ENCODE measurements at places on chromosomes 13 and 19.

DNA sequence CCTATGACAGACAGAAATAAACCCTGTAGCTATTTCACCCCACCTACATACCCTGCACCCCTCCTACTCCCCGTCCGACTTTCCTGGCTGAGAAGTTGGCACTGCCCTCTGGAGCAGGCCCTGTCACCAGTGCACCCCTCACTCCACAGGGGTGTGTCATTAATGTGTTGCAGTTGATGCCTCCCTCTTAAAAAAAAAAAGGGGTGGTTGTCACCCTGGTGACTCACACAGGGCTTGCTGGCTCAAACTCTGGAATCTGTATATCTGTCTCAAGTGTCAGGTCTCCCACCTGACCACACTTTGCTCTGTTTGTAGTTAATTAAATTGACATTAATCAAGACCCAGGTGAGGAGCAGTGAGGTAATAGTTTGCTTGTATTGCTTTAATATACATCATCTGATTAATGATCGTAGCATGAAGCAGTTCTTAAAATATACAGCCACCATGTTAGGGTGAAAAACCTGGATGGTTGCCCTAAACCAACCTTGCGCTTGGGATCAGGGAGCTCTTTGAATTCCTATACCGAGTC lies 2.0 kb upstream of the GATAD2A start:
- DNase-seq, result peak; percentile 15

DNA sequence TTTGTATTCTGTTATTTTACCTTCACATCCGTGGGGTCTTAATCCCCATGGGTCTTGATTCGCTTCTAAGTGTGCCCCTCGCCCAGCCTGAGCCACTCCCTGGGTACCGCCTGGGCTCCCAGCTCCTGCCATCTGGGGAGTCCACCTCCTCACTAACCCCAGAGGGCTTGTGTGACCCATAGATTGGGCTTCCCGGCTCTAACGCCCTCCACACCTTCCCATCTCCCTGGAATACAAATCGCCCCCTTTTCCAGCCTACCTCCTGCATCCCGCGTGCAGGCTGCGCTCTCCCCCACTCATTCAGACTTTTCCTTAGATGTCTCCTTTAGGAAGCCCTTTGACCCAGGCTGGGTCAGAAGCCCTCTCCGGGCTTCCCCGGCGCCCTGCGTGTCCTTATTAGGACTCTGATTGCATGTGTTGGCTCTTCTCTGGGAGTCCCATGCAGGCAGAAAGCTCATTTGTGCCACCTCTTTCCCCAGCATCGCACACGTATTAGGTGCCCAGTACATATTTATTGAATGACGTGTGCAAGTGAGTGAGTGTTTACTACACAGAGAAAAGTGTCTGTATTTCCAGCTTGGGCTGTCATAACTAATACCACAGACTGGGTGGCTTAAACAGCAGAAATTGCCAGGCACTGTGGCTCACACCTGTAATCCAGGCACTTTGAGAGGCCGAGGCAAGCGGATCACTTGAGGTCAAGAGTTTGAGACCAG lies 757 bp downstream of the CCDC124 start:
- DNase-seq, result peak; percentile 81

DNA sequence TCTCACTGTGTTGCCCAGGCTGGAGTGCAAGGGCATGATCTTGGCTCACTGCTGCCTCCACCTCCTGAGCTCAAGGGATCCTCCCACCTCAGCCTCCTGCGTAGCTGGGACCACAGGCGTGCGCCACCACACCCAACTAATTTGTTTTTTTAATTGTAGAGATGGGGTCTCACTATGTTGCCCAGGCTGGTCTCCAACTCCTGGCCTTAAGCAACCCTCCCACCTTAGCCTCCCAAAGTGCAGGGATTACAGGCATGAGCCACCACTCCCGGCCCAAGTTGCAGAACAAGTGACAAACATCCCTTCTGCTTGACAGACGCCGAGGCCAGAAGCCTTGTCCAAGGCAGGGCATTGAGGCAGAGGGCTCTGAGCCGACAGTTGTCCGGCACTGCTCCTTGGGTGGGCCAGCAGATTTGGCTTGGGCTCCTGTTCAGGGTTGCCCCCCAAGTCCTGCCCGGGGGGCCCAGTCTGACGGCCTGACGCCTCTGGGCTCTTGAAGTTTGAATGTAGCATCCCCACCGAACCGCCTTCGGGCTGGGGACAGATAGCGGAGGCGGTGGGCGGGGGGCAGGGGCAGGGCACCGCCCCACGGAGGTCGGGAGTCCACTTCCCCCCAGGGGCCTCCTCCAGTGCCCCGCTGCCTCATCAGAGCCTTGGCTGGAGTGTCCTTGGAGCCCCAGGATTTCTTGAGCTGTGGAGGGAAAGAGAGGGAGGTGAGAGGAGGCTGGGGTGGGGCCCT lies 5.7 kb upstream of the SPACA4 start:
- no peak for DNase-seq

DNA sequence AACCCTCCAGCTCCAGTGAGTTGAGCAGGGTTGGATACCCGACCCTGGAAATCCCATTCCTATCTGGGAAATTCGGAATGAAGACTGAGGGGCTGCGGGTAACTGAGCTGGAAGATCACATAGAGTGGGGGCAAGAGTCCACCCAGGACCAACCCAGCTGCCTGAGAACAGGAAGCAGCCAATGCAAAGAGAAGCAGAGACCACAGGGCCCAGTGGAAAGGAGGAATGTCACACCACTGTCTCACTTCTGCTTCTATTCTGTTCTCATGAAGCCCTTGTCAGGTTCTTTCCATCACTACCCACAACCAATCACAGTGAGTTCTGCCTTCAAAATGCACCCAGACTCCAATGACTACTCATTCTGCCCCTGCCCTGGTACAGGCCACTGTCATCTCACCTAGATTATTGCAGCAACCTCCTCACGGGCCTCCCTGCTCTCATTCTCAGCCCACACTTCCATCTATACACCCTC lies 15.3 kb downstream of the DYRK1B start:
- DNase-seq, result no peak

- no peak for DNase-seq
These were observed 1007.2 kb downstream of the PCDH9 start for GRCh38 chr13:66222926-66223325.

DNA sequence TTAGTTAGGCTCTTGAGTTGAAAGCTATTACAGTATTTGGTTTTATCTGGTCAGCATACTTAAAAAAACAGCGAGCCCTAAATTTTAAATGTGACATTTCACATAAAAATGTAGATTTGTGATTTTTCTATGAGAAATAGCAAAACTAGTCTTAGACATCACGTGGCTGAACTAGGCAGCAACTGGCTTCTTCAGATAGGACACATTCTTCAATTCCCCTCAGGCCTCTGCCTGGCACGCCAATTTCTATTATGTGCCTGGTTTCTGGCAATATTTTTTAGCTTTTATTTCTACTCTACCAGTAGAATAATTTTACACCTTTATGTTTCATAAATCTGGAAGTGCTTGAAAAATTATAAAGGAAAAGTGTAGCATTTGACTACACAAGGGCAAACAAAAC lies 433.7 kb downstream of the DIAPH3 start:
- DNase-seq, result no peak

- DNase-seq, result no peak
These were observed 484.7 kb downstream of the DACH1 start for GRCh38 chr13:71382285-71382684.

GRCh38 chr13:72295153-72295552 lies 428.1 kb upstream of the DACH1 start:
- no peak for DNase-seq

DNA sequence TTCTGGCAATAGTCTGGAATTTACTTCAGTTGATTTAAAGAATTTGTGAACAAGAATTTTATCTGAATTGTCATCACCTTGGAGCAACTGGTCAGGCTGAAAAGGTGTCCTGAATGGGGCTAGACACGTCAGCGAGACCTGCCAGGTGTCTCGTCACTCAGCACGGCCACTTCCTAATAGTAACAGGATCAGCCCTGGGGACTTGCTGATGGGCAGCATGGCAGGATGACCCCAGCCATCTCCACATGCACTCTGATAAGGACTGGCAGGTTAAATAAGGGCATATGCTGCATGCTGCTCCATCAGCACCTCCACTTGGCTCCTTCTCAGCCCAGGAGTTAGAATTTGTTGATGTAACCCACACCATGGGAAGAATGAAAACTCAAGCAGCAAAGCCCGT lies 224.2 kb downstream of the FOXO1 start:
- no peak for DNase-seq

GRCh38 chr19:48415395-48415794 lies 21.9 kb downstream of the GRIN2D start:
- peak; percentile 86 for DNase-seq
